Omental fat pad (tissue), 4 donors: ENCODE measurements at places on chromosomes 7 and 10. TPM values are rescaled to one million over a fixed set of nuclear protein-coding genes. Genes with fewer than 3 reads are reported as not detected.

DNA sequence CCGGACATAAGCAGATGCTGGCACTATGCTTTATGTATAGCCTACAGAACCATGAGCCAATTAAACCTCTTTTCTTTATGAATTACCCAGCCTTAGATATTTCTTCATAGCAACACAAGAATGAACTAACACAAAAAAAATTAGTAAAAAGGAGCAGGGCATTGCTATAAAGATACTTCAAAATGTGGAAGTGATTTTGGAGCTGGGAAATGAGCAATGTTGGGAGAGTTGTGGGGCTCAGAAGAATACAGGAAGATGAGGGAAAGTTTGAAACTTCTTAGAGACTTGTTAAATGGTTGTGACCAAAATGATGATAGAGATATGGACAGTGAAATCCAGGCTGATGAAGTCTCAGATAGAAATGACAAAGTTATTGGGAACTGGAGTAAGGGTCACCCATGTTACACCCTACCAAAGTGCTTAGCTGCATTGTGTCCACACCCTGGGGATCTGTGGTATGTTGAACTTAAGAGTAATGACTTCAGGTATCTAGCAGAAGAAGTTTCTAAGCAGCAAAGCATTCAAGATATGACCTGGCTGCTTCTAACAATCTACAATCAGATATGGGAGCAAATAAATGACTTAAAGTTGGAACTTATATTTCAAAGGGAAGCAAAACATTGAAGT is 24.2 kb downstream of the PNLIPRP3 start:
- no peak for DNase-seq

- peak; percentile 63 for DNase-seq
Measured at GRCh38 chr7:144437370-144438191, 34.1 kb upstream of the NOBOX start.

- no peak for DNase-seq
Measured at GRCh38 chr10:110784198-110784597, 87.5 kb upstream of the PDCD4 start.

DNA sequence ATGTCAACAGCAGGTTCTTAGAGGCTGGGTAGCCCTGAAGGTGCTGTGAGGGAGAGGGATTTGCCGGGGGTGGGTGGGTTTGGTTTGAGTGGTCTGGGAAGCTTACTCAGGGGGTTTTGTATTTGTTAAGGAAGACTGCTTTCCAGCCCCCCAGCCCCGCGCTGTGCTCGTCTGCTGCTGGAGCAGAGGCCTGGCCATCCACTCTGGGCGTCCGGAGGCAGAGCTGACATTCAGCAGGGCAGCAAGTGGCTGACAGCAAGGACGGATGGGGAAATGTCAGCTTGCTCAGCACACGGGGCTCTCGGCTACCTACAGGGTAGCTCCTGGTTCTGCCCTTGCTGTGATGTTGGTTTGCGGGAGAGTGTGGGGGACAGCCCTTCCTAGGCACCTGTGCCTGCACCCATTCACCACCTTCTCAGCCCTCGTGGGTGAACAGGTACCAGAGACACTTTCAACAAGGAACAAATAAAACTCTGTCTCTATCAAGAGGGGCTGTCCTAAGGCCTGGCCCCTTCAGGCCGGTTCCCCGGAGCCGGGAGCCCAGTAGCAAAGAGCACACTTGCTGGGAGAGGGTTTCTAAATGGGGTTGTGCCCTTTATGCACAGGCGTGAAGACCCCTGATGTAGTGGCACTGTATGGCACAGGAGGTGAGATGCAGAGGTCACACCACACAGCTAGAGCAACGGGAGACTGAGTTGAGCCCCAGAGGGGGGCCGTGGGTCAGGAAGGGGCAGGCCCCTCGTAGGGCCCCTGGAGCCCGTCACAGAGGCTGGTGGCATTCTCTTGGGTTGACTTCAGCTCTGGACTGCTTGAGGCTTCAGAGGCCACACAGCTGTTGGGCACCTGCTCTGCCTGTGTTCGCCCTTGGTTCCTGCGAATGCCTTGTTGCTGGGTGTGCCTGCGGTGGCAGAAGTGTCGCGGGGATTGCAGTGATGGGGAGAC is 72.2 kb upstream of the SHH start:
- DNase-seq: no peak

GRCh38 chr10:78316451-78316931 is 282.8 kb downstream of the RPS24 start:
- DNase-seq: no peak

DNA sequence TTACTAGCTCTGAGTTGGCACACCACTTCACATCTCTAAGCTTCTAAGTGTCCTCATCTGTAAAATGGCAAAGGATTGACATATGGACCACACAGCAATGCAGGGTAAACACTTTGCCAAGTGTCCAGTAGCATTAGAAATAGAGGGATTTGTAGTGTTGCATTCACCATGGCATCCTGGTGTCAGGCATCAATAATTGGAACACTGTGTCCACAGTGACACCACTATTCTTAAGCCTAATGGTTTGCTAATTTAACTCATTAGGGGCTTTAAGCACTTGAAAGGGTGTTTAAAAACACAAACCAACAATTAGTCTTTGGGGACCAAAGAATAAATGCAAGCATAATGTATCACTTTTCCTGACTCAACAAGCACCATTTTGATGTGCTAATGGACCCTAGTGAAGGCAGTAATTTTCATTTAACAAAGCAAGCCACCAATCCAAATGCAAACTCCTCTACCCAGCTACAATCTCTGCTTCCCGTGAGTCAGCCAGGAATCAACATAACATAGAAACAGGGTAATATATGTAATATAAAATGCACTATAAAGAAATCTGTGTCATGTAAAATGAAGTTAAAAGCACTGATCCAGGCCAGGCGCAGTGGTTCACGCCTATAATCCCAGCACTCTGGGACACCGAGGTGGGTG is 75.9 kb downstream of the FAM204A start:
- no peak for DNase-seq

DNA sequence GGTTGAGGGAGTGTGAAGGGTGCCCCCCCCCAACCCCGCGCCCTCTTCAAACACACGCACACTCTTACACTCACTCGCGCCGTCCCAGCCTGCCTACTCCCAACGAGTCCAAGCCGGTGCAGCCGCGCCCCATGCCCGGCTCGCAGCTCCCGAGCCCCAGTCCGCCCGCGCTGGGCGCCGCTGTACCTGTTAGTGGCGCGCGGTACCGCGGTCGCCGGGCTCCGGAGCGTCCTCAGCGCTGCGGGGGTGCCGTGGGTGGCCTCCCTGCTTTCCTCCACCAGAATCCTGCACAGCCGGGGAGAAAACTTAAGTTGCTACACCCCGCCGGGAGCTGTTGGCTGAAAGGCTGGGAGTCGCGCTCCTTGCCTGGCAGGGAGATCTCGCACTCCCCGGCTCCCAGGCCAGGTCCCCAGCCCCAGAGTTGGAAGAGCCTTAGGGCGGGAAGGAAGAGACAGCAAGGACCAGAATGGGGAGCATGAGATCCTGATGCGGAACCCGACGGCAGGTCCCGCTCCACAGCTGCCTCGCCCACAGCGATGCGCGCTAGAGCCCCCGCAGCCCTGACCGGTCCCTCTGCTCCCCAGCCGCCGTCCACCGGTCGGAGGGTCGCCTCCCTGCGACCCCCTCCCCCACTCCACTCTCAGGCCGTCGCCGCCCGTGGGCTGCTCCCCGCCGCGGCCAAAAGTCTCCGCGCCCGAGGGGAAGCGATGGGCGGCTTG is 863 bp downstream of the ST8SIA6 start:
- no peak for DNase-seq

DNA sequence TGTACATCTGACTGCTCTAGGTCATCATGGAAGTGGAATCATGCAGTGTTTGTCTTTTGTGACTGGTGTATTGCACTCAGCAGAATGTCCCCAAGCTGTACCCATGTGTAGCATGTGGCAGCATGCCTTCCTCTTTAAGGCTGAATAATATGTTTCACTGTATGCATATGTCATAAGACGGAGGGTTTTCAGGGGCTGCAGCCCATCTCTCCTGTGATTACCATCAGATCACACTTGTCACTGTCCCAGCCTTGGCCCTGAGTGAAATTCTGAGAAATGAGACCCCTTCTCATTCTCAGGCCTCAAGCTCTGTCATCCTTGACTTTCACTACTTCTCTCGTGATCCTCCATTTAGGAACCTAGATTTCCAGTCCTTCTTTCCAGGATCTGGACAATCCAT is 50.0 kb downstream of the CPXM2 start:
- no peak for DNase-seq

- no peak for DNase-seq
Measured at GRCh38 chr10:5811387-5811821, 1.8 kb downstream of the GDI2 start.

DNA sequence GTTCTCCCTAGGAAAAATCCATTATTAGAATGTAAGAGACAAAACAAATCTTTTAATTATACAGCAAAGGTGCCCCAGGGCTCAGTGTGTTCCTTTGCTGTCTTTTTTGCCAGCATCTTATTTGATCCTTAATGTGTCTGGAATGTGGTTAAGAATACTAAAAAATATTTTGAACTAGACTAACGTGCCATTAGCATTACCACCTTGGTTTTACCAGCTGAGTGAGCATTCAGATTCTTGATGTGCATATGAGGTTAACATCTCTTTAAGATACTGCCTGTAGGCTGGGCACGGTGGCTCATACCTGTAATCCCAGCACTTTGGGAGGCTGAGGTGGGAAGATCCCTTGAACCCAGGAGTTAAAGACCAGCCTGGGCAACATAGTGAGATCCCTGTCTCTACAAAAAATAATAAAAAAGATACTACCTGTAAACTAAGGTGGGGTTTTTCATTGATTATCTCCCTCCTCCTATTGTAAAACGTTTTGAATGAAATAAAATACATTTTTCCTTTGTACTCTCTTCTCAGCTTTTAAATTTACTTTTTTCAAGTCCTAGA is 96.6 kb downstream of the CCNY start:
- DNase-seq: no peak

DNA sequence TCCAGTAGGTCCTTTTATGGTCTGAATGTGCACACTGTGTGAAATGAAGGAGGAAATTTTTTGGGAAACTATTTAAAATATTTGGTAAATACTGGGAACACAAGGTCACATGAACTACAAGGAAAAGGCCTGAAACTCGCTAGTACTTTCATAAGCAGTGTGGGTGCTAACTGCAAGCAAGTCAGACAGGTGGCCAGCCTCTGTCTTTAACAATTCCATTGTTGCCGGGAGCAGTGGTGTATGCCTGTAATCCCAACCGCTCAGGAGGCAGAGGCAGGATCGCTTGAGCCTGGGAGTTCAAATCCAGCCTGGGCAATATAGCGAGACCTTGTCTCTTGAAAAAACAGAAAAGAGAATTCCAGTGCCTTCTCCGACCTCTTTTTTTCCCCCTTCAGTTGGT is 37.5 kb downstream of the SMURF1 start:
- no peak for DNase-seq

GRCh38 chr7:25820432-25821040 is 331.5 kb upstream of the NFE2L3 start:
- DNase-seq: no peak

DNA sequence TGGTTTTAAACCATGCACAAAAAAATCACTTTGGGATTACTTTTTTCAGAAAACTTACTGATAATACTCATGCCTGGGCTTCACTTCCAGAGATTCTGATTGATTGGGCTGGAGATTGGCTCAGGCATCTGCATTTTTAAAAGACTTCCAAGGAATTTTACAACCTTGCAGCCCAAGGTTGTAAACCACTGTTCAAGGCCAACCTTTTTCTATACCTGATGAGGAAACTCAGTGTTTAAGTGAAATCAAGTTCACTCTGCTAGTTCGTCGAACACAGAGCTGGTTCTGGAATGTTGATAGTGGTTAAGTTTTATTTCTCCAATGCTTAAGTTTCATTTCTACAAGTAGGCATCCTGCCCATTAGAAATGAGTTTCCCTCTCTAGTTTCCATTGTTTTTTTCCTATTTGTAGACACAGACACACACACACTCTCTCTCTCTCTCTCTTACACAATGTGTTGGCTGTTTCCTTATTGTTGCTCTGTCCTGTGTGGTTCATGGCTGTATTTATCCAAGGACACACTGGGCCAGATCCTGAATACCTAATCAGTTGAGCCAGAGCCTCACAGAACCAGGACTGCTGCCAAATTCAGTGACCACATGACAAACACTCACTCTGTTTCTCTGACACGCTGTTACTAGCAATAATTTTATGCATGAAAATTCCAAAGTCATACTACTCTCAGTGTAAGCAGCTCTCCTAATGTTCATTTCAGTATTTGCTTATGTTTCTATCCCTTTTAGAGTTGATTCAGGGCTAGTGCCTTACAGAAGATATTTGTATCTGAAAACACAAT is 3.7 kb upstream of the IFIT1B start:
- DNase-seq: no peak

DNA sequence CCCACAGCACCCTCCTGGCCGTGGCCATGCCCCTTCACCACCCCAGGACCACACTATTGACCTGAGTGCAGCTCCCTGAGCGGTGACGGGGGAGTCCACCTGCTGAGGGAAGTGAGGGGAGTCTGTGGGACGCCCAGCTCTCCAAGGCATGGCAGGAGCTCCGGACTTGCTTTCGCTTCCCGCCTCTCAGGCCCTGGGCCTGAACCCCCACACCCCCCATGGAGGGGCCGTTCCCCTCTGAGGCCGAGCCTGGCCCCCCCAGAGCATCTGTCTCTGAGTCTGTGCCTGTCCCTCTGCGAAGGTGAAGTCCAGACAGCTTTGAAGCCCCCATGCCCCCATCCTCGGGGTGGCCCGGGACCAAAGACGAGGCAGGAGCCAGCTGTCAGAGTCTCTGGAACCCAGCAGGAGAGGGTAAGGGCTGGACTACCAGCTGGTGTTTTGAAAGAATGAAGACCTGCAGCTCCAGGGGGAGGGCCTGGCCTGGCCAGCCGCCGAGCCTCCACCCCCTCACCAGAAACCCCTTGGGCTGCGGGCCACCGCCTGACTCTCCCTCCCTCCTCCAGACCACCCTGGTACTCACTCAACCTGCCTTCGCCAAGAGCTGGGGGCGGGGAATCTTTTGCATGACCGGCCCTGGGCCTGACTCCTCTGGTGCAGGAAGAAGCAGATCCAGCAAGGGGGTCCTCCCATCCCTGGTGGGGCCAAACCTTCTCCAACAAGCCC is 114.0 kb downstream of the PDGFA start:
- DNase-seq: no peak

OR2A7 gene
- 16.9 TPM for total RNA-seq

PLXNA4 gene
- total RNA-seq: 37.1 TPM

FAM24B gene
- 1.0 TPM for total RNA-seq

ADAP1 gene
- 21.7 TPM for total RNA-seq

FOXI2 gene
- not detected for total RNA-seq

RAB19 gene
- not detected for total RNA-seq

CPED1 gene
- total RNA-seq: 44.6 TPM

SEMA3D gene
- 15.7 TPM for total RNA-seq

CHRM2 gene
- not detected for total RNA-seq

IQUB gene
- total RNA-seq: not detected

KEL gene
- 0.28 TPM for total RNA-seq

PPP1R3C gene
- 6.8 TPM for total RNA-seq

TFEC gene
- total RNA-seq: 22.9 TPM
